ENCODE measurements at places on chromosomes 7 and 10.

DNA sequence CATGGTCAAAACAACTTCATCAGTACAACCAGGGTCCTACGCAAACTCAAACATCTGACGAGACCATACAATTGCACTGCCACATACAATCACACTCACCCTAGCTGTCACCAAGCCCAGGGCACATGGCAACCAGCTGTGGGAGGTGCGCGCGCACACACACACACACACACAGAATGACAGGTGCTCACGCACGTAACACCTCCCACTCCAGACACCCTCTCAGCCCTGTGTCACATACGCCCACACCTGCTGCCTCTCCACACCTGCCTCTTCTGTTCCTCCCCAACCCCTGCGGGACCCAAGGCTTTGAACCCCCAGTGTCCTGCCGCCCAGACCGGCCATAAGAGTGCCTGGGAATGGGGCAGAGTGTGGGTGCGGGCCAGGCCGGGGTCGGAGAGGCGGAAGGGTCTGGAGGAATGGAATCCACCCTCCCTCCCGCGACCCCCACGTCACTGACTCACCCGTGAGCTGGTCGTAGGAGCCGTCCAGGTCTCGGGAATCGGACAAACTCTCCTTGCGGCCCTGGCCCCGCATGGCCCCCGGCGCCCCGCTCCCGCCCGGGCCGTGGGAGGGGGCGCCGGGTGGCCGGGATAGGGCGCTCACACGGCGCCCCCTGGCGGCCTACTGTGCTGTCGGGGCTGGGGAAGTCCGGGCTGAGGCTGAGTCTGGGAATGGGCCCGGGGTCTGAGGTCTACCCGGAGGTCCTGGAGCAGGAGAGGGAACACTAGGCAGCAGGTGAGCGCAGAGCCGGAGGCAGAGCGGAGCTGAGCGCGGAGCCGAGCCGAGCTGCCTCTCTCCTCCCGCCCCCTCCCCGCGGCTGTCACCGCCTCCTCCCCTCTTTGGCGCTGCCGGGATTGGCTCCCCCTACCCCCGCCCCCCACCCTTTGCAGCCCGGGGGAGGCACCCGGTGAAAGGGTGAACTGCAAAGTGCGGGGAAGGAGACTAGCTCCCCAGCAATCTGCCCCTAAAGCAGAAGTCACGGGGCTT is at the start of gene KCNIP2:
Gene KCNIP2 (minus strand): TSS at position 769 of the 990 bp plus-strand sequence. CDS start 232 bp downstream, at position 537.
- DNase-seq = no peak

DNA sequence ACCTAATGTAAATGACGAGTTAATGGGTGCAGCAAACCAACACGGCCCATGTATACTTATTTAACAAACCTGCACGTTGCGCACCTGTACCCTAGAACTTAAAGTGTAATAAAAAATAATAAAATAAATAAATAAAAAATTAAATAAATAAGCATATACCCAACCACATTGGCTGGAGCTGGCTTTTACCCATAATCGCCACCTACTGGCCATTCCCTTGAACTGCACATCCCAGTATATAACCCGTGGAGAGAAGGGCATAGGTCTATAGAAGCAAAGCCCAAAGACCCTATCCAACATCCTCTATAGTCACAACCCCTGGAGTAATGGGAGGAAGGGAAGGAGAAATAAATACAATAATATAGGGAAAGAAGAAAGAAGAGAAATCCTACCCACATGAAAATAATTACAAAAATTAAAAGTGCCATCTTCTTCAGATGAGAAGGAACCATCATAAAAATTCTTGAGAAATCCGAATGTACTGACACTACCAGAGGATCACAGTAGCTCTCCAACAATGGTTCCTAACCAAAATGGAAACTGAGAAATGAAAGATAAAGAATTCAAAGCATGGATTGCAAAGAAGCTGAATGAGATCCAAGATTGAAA is 65.6 kb downstream of the TWIST1 start:
- no peak for DNase-seq

DNA sequence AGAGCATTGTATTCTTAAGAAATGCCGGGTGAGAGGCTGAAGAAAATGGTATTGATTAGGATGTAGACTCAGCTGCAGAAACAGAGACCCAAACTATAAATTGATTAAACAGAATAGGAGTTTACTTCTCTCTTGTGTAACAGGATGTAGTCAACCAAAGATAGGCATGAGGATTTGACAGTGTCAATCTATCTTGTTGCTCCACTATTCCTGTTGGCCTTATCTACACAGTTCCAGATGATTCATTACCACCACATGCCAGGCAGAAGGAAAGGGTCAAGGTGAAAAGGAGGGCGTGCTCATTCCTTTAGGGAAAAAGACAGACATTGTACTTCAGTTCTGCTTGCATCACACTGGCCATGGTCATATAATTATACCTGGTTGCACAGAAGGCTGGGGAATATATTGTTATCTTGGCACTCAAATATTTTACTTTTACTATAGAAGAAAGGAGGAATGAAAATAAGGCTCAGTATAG is 11.9 kb upstream of the DMTF1 start:
- DNase-seq = no peak

DNA sequence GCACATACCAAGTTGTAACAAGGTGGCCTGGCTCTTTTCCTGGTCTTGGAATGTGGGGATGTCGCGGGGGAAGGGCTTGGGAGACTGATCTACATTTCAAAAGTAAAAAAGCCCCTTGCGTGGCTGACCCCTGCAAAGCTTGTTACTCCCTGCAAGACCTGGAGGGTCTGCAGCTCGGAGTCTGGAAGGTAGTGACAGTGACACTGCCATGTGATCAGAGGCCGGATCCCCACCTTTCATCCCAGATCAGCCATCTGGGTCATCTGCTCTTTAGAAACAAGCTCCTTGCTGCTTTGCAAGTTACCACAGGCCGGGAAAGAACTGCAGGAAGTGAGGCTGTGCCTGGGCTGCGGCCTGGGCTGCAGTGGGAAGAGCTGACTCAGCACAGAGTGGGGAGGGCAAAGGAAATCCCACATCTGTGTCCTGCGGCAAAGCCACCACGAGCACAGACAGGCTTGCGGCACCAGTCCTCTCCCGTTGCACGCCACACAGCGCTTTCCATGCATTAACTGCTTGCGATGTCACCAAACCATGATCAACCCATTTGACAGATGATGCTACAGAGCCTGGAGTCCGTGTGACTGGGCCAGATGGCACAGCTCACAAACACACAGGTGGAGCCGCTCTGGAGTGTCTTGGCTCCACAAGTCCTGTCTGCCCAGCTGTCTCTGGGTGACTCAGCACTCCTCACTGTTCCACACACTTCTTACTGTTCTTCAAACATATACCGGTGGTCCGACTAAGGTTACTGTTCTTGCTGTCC is 97.7 kb downstream of the SH3PXD2A start:
- no peak for DNase-seq

DNA sequence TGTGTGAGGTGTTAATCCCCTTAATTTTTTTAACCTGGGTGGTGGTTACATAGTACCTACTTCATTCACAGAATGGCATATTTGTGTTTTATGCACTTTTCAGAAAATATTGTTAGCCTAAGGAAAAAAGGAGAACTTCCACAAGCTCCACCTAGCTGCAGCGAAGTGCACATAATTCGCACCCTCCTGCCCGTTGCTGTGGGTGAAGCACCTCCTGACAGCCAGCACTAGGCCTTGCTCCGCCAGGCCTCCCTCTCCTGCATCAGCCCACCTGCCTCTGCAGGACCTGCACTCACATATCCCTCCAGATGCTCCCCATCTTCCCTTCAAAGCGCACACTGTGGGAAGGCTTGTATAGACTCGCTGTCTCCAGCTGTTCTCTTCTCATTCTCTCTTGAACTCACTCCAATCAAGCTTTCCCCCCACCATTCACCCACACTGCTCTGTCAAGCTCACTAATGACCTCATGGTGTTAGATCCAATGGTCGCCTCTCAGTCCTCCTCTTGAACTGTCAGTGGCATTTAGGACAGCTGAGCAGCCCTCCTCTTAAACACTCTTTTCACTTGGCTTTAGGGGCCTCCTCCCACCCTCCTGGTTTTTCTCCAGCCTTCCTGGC is 20.7 kb upstream of the GRID1 start:
- DNase-seq = no peak

DNA sequence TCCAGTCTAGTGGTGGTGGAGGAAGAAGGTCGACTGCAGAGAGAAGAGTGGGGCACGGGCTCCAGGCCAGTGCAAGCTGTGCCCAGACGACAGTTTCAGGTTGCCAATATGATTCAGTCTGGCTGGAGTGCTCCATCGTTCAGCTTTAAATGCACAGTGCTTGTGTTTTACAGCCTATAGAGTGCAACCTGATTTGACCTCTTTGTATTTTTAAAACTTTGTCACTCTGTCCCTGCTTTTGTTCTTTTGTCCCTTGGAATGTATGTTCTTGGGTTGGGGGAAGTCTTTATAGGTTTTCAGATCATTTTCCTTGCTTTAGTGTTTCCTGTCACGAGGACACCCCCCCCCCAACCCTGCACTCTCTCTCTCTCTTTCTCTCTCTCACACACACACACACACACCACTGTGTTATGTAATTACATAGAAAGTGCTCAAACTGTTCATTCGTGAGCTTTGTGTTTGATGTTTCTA is 198.0 kb downstream of the CAMK1D start:
- no peak for DNase-seq

DNA sequence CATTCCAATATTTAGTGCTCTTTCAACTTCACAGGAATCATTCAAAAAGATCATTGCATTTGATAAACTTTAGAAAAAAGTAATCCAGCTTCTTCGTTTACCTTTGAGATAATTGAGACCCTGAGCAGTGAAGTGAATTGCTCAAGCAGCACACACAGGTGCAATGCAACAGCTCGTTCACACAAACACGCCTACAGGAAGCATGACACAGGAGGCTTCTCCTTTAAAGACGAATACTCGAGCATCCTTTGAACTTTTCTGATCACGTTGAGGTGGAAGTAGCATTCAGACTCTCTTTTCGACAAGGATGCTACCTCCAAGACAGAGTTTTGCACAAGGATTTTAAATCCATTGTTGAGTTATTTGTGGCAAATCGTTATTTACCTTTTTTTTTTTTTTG is 18.0 kb upstream of the RSU1 start:
- no peak for DNase-seq

DNA sequence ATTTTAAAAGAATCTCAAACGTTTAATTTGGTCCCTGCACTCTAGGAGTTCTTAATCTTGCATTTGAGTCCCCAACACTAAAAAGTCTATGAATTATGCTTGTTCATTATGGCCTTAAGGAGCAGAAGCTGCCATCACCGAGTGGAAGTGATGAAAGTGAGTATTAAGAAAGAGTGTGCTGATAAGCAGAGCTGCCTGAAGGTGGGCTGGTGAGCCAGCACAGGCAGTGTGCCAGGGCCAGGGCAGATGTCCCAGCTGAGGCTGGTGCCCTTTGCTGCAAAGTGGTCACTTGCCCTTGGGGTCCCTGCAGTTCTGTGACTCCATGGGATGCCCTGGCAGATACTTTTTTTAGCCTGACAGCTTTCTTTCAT is 72.9 kb upstream of the LOXL4 start:
- DNase-seq = no peak

- no peak for DNase-seq
Measured at GRCh38 chr10:71715860-71716259, 3.7 kb downstream of the C10orf105 start.

- no peak for DNase-seq
Measured at GRCh38 chr10:23418051-23418681, 20.7 kb upstream of the OTUD1 start.

GRCh38 chr7:138798836-138799235 is 840 bp upstream of the ATP6V0A4 start:
- DNase-seq = no peak

GRCh38 chr7:36887969-36888368 is 163.7 kb upstream of the AOAH start:
- DNase-seq = no peak

DNA sequence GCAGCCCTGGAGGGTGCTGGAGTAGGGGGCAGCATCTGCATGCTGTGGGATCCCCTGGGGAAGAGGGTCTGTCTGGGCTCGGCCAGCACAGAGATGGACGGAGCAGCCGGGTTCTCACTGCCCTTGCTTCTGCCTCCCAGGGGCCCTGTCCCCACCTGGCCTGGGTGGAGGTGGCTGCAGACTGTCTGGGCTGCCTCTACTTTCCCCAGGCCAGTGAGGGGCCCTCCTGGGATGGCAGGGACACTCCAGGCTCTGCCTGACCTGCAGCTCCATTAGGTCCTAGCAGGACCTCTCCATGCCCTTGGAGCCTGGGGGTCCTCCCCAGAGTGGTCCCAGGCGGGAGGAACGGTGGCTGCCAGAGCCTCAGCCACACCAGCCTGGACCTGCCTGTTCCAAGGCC is 63.7 kb downstream of the PWWP2B start:
- DNase-seq = no peak

GRCh38 chr10:86234107-86234506 is 132.5 kb downstream of the GRID1 start:
- no peak for DNase-seq

GRCh38 chr10:36872702-36873393 is 252.6 kb upstream of the ANKRD30A start:
- no peak for DNase-seq

DNA sequence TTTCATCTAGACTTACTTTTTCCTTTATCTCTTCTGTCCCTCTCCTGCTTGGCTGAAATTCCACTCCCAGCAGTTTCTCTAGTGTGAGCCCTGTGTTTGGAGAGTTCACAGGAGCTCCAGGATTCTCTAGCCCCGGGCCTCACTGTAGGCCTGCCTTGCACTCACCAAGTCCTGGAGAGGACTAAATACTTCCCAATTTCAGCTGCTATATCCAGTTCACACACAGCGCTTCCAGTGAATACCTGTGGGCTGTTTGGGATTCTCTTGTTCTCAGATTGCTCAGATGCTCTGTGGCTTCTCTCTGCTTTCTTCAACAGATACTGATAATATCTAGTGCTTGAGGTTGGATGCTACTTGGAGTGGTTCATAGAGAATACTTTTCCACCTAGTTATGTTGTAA is 46.0 kb downstream of the MINPP1 start:
- no peak for DNase-seq

DNA sequence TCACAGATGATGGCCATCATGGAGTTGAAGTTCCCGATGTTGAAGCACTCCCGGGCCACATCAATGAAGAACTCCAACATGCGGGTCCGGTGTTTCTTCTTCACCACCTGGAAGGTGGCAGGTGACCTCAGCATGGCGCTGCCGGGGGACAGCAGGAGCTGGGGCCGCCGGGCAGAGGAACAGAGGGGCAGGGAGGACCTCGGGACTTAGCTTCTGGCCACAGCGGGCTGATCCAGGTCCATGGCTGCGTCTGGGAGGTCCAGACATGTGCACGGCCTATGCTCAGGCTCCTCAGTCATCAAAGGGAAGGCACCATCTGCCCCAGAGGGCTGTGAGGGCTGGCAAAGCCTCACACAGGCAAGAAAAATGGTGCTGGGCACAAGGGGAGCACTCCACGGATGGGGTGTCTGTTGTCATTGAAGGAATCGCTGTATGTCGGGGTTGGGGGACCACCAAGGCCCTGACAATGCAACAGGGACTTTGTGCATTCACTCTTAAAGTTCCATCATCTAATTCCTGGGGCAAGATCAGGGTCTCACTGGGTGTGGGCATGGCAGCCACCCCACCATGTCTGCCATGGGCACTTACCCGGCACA is 60.9 kb downstream of the CSGALNACT2 start:
- DNase-seq = no peak

- no peak for DNase-seq
Measured at GRCh38 chr7:41711283-41712064, 8.6 kb upstream of the INHBA start.

Data from amygdala (tissue), 56 donors.